Forelimb muscle (tissue), 1 donor: ENCODE measurements at places on chromosomes 4 and X. TPM values are rescaled to one million over a fixed set of nuclear protein-coding genes. Genes with fewer than 3 reads are reported as not detected.

DNA sequence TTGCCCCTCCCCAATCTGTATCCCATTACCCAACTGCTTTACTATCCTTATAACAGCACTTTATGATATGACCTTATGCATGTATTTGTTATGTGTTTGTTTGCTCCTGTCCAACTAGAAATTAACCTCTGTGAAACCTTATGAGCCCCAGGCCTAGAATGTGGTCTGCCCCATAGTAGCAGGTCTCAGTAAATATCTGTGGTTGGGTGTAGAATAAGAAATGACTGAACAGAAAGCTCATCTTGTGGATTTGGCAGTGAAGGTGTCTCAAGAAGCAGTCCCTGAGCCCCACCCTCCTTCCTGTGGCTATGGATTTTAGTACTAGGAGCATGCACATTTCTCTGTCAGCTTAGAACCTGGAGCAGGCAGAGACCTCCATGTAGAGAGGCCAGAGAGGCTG lies 229.0 kb upstream of the LCORL start:
- no peak for DNase-seq

GRCh38 chr4:182819751-182820150 lies 97.4 kb downstream of the DCTD start:
- DNase-seq, result no peak

The AKAP17A gene
- 26.7 TPM for polyA plus RNA-seq

GRCh38 chr4:16692524-16692923 lies 205.9 kb downstream of the LDB2 start:
- no peak for DNase-seq

DNA sequence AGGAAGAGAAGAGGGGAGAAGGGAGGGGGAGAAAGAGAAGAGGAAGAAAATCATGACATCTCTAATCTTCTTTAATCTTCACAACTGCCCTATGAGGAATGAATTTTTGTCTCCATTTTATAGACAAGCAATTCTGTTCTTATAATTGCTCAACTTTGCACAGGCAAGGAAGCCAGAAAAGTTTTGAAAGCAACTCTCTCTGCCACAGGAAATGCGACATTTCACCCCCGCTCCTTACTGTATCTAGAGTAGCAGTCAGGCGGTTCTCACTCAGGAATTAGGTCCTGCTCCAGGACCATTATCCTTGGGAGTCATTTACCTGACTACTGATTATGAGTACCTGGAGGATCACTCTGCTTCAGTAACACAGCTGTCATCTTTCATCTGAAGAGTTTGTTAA lies 69.2 kb upstream of the FAM9A start:
- no peak for DNase-seq
